ENCODE measurements at places on chromosomes 1 and 21.
A peak's percentile ranks its signal among the peaks of the same experiment; 100 is the strongest.

- DNase-seq: no peak
These were observed 59.8 kb upstream of the HAO2 start for GRCh38 chr1:119308806-119309205.

- DNase-seq: peak; percentile 11
These were observed 31.0 kb upstream of the EFCAB14 start for GRCh38 chr1:46749921-46750404.

GRCh38 chr1:228937351-228937750, 202.1 kb downstream of the RHOU start:
- no peak for DNase-seq

GRCh38 chr1:27005648-27006496, 6.8 kb downstream of the TENT5B start:
- DNase-seq: no peak

Measured in cardiac fibroblast (primary cell).